Tibial artery (tissue), 4 donors: ENCODE measurements at places on chromosomes 2 and 18.

DNA sequence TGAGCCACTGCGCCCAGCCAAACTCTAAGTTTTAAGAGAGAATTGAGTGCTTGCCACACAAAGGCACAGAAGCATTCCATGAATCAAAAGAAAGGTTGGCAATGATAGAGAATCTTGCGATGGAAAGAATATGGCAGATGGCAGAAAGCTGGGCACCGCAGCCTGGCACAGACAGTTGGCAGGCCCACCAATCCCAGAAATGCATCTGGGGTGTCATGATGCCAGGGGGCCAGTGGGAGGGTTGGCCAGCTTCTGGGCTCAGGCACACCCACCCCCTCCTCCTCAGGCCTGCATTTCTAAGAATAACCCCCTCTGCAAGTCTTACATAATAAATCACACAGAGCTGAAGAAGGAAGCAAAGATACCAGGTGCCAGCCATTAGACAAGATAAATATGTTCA is 19.6 kb downstream of the ZNF2 start:
- DNase-seq: no peak

DNA sequence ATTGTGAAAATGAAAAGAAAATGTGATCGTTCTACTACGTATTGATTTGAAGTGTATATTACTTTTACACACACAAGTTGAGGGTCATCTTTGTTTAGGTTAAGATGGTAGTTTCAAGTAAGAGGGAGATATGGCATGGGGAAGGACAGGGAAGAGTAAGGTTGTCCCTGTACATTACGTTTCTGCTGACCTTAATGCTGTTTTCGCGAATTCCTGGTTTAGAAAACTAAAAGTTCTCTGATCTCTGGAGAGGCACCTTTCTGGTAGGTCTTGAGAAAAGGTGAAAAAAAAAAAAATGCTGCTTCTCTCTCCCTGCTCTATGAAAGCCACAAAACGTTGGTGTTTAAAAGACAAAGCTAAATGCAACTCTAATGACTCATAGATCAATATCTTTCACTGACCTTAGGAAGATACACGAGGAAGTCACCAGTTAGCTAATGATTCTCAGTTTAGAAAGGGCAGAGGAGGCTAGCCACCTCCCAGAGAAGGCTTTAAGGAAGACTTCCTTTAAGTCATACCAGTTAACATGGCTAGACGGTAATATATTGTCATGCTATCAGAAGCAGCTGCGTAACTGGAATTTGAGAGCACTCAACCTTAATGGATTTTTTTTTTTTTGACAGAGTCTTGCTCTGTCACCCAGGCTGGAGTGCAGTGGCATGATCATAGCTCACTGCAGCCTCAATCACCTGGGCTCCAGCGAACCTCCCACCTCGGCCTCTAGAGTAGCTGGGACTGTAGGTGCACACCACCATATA is 13.2 kb downstream of the TXNDC2 start:
- no peak for DNase-seq

- DNase-seq: no peak
These were observed 9.1 kb upstream of the TMX3 start for GRCh38 chr18:68724021-68724420.

DNA sequence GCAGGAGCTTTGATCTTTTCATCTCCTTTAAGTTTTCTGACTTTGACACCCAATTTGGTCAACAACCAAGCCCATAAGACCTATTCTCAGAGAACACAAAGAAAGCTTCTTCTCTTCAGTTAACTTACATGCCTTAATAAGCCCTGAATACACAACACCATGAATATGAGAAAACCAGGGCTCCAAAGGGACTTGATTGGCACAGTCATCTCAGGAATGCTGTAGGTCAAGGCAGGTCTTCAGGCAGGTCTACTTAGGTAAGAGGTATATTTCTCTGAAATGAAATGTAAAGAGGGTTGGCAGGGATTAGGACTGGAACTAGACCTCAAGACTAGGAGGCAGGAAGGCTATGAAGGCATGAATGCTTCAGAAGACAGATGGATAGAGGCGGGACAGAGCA is 24.4 kb upstream of the EIF2AK3 start:
- no peak for DNase-seq
